Cardiac muscle cell (in vitro differentiated cells and primary cell): ENCODE measurements at places on chromosomes 12 and 14.
A peak's percentile ranks its signal among the peaks of the same experiment; 100 is the strongest.

DNA sequence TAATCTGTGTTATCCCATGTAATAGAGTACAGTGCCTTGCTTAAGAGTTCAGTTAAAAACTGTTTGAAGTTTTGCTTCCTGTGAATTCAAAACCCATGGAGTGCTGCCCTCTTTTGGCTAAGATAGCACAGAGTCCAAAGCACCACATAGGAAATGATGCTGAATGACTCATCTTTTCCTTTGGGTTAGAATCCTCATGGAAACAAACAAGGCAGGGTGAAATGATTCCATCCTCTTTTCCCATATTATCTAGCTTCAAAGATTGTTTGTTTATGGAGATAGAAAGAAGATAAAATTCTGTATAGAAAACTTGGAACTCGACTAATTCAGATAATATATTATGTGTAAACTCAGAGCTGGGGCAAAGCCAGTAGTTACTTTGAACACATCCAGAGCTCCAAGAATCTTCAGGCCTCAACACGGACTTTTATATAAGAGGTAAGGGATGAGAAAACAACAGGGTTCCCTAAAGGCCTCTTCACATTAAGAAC lies 87.4 kb downstream of the OTOGL start:
- peak; percentile 97 for DNase-seq

DNA sequence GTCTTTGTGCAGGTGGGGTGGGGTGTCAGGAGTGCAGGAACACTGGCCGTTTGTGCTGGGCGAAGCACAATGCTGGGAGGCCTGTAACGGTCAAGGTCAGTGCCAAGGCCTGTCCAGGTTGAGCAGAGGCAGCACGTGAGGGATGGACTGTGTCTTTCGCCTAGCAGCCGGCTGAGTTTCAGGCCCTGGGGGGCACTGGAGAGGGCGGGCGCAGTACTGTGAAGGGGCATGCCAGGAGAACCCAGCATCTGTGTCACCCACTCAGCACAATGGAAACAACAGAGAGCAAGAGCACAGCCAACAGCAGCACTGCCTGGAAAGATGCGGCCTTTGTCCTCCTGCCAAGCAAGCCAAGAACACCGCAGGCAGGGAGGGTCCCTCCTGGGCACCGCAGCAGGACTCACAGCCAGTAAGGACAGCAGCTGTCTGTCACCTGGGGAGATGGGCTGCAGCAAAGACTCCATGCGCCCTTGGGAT lies 25.2 kb downstream of the SLC25A47 start:
- DNase-seq: no peak

GRCh38 chr14:34436118-34436905 lies 25.7 kb downstream of the SPTSSA start:
- peak; percentile 66 for DNase-seq

- DNase-seq: no peak
These were observed 64.3 kb upstream of the DIO3 start for GRCh38 chr14:101496776-101497683.

DNA sequence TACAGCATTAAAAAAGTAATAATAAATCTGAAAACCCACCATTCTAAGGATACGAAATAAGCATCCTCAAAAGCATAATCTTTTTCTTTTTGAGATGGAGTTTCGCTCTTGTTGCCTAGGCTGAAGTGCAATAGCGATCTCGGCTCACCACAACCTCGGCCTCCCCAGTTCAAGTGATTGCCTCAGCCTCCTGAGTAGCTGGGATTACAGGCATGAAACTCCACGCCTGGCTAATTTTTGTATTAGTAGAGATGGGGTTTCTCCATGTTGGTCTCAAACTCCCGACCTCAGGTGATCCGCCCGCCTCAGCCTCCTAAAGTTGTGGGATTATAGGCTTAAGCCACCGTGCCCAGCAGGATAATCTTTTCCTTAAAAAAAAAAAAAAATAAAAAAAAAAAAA lies 4.3 kb downstream of the CCNT1 start:
- no peak for DNase-seq

- DNase-seq: no peak
These were observed 866 bp downstream of the NPFF start for GRCh38 chr12:53506450-53506785.

- no peak for DNase-seq
These were observed 510 bp upstream of the TTC8 start for GRCh38 chr14:88823968-88824313.

GRCh38 chr14:26959972-26960660 lies 362.3 kb upstream of the NOVA1 start:
- DNase-seq: no peak
